ENCODE measurements at places on chromosomes 13 and 19. TPM values are rescaled to one million over a fixed set of nuclear protein-coding genes. Genes with fewer than 3 reads are reported as not detected.
A peak's percentile ranks its signal among the peaks of the same experiment; 100 is the strongest.

- H3K36me3 ChIP-seq, result peaks cover 7% of the 10 kb centered on the region
- H3K4me3 ChIP-seq, result peak overlapping the region; percentile 92
- H3K27me3 ChIP-seq, result no peaks in the 10 kb centered on the region
- H3K27ac ChIP-seq, result peak overlapping the region; percentile 95
- peaks cover 43% of the 10 kb centered on the region for H3K4me1 ChIP-seq
Measured at GRCh38 chr19:49812452-49812996, 568 bp downstream of the FUZ start.

GRCh38 chr19:45767881-45768654 is 984 bp downstream of the SIX5 start:
- H3K4me1 ChIP-seq, result peaks cover 9% of the 10 kb centered on the region
- H3K27ac ChIP-seq, result no peak overlapping the region
- H3K4me3 ChIP-seq, result peak overlapping the region; percentile 77
- DNase-seq, result no peak

The TEX101 gene
- total RNA-seq, result not detected

The BORCS8 gene
- total RNA-seq, result 38.6 TPM

The KLK7 gene
- not detected for total RNA-seq

The SELENOW gene
- 106 TPM for total RNA-seq

- H3K36me3 ChIP-seq, result no peaks in the 10 kb centered on the region
- DNase-seq, result no peak
- no peak overlapping the region for H3K27ac ChIP-seq
- no peaks in the 10 kb centered on the region for H3K4me1 ChIP-seq
- H3K4me3 ChIP-seq, result no peak overlapping the region
- no peaks in the 10 kb centered on the region for H3K27me3 ChIP-seq
Measured at GRCh38 chr13:102017248-102017647, 384.6 kb downstream of the FGF14 start.

GRCh38 chr19:35540356-35540927 is 5.0 kb upstream of the TMEM147 start:
- H3K4me3 ChIP-seq, result no peak overlapping the region
- peaks cover 2% of the 10 kb centered on the region for H3K27me3 ChIP-seq
- peaks cover 9% of the 10 kb centered on the region for H3K4me1 ChIP-seq
- H3K36me3 ChIP-seq, result peaks cover 5% of the 10 kb centered on the region
- DNase-seq, result no peak

The TSHZ3 gene
- total RNA-seq, result 2.0 TPM

GRCh38 chr13:100529666-100530377 is 58.8 kb downstream of the GGACT start:
- H3K27ac ChIP-seq, result no peak overlapping the region
- H3K4me1 ChIP-seq, result no peaks in the 10 kb centered on the region
- H3K27me3 ChIP-seq, result no peaks in the 10 kb centered on the region

GRCh38 chr13:48126944-48127830 is 32.3 kb upstream of the MED4 start:
- no peaks in the 10 kb centered on the region for H3K36me3 ChIP-seq
- H3K4me1 ChIP-seq, result peaks cover 11% of the 10 kb centered on the region
- peaks cover 7% of the 10 kb centered on the region for H3K27me3 ChIP-seq
- no peak overlapping the region for H3K4me3 ChIP-seq
- DNase-seq, result peak; percentile 8

The PGLYRP1 gene
- not detected for total RNA-seq

GRCh38 chr19:29145756-29146155 is 67.2 kb downstream of the UQCRFS1 start:
- H3K36me3 ChIP-seq, result no peaks in the 10 kb centered on the region
- no peak overlapping the region for H3K4me3 ChIP-seq
- no peak for DNase-seq

DNA sequence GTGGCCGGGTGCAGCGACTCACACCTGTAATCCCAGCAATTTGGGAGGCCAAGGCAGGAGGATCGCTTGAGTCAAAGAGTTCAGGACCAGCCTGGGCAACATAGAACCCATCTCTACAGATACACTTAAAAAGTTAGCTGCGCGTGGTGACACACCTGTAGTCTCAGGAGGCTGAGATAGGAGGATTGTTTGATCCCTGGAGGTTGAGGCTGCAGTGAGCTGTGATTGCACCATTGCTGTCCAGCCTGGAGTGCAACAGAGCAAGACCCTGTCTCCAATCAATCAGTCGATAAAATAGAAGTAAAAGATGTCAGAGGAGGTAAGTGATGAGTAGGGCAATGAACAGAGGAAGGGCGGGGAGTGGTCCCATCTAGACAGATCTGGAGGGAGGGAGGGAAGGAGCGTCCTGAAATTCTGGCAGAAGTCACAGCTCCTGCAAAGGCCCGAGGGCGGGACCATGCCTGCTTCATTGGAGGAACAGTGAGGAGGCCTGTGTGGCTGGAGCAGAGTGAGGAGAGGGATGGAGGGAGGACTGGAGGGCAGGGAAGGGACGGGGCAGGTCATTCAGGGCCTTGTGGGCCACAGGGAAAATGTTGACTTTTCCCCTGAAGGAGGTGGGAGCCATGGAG is 9.7 kb downstream of the SMIM24 start:
- DNase-seq, result no peak
- no peaks in the 10 kb centered on the region for H3K27me3 ChIP-seq
- H3K4me1 ChIP-seq, result no peaks in the 10 kb centered on the region
- H3K27ac ChIP-seq, result no peak overlapping the region
- no peak overlapping the region for H3K4me3 ChIP-seq

The TNNI3 gene
- not detected for total RNA-seq

The KLF1 gene
- total RNA-seq, result 0.80 TPM

DNA sequence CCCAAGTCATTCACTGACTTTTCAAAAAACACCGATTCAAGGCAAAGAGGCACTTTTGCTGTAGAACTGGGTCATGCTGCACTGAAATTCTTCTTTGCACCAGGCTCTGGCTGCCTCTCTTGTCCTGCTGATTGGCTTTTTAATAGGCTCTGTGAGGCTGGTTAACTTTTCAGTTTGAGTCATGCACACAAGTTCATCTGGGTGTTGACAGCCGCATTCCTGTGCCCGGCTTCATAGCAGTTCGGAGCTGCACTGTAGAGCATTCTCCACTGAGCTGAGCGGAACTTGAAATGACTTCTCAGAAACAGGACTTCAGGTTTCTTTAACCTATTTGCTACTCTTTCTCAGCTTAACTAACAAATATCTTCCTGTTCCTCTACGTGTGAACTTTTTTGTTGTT is 978.3 kb downstream of the UQCRFS1 start:
- no peak overlapping the region for H3K4me3 ChIP-seq
- no peaks in the 10 kb centered on the region for H3K36me3 ChIP-seq
- no peak for DNase-seq
- peaks cover 2% of the 10 kb centered on the region for H3K27me3 ChIP-seq
- no peaks in the 10 kb centered on the region for H3K4me1 ChIP-seq

DNA sequence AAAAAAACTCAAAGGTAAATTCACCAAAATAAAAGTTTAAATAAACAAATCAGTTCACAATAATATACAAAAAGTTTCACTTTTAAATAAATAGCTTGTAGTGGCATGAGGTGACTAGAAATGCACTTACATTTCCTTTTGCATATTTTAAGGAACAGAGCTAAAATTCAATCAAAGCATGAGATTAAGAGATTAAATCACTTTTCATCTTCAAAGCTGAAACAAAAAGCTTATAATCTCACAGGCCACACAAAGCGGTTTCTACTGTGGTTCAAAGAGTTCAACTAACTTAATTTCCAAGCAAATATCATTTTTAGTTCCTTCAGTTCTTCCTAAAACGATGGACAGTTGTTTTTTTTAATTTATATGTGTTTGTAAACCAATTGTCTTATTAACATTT is 38.9 kb downstream of the TSC22D1 start:
- no peaks in the 10 kb centered on the region for H3K4me1 ChIP-seq
- peaks cover 2% of the 10 kb centered on the region for H3K36me3 ChIP-seq

DNA sequence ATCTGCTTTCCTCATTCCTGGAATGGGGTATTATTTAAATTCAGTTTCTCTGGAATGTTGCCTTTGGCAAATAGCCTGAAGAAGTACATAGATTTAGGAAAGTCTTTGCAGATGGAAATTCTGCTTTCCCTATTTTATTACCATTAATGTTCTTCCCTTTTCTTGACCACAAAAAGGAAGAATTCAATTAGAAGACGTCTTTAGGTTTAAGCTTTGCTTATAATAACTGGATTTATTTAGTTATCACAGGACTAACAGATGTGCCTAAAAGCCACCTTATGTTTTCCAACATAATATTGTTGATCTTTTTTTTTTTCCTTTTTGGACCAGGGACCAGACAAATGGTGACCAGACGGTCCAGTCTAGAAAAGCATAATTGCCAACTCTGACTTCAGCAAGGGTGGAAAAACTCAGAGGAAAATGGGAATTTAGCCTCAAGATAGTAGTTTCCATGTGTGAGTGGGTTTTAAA is 210.1 kb upstream of the SPRY2 start:
- no peaks in the 10 kb centered on the region for H3K27me3 ChIP-seq
- no peak for DNase-seq
- no peak overlapping the region for H3K27ac ChIP-seq
- no peaks in the 10 kb centered on the region for H3K4me1 ChIP-seq
- H3K4me3 ChIP-seq, result no peak overlapping the region

- no peak overlapping the region for H3K4me3 ChIP-seq
- H3K36me3 ChIP-seq, result peaks cover 33% of the 10 kb centered on the region
- no peak for DNase-seq
- H3K27me3 ChIP-seq, result peaks cover under 1% of the 10 kb centered on the region
Measured at GRCh38 chr19:51346742-51347141, 4.8 kb upstream of the VSIG10L start.

- peaks cover 2% of the 10 kb centered on the region for H3K36me3 ChIP-seq
- DNase-seq, result no peak
- peaks cover 80% of the 10 kb centered on the region for H3K4me1 ChIP-seq
Measured at GRCh38 chr13:46595885-46596275, 42.9 kb downstream of the LRCH1 start.

The NCR1 gene
- total RNA-seq, result not detected

DNA sequence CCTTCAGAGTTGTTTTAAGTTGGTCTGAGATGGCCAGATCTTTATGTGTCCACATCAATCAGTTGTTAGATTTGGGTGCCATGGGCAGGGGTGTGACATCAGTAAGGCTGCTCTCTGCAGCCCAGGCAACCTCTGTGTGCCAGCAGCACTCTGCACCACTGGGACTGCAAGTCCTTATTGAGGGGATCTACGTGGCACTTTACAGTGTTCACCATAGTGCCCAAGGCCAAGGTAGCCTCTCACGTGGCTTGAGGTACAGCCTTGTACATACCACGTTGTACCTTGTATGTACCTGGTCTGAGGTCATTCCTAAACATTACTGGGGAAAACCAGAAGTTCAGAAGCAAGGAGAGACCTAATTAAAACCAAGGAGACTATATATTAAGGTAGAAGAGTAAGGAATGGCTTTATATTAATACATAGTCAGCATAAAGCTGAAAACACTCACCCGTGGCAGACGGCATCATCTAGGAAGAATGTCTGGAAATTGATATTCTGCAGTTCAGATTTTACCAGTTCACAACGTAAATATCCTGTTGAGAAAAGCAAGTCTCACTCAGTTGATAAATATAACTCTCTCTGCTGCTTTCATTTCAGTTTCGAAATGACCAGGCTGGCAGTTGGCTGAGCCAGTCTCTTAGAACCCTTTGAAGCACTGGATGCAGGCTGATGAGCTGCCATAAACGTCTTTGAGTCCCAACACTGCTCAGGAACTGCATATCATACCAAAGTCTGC is 128.8 kb downstream of the ZDHHC20 start:
- H3K4me1 ChIP-seq, result peaks cover 45% of the 10 kb centered on the region
- H3K4me3 ChIP-seq, result peak overlapping the region; percentile 35
- no peaks in the 10 kb centered on the region for H3K27me3 ChIP-seq

- no peak for DNase-seq
- peaks cover 16% of the 10 kb centered on the region for H3K4me1 ChIP-seq
- no peak overlapping the region for H3K4me3 ChIP-seq
- peaks cover 29% of the 10 kb centered on the region for H3K27me3 ChIP-seq
Measured at GRCh38 chr19:50833802-50834167, 411 bp upstream of the KLK15 start.

The IGFL1 gene
- total RNA-seq, result not detected

DNA sequence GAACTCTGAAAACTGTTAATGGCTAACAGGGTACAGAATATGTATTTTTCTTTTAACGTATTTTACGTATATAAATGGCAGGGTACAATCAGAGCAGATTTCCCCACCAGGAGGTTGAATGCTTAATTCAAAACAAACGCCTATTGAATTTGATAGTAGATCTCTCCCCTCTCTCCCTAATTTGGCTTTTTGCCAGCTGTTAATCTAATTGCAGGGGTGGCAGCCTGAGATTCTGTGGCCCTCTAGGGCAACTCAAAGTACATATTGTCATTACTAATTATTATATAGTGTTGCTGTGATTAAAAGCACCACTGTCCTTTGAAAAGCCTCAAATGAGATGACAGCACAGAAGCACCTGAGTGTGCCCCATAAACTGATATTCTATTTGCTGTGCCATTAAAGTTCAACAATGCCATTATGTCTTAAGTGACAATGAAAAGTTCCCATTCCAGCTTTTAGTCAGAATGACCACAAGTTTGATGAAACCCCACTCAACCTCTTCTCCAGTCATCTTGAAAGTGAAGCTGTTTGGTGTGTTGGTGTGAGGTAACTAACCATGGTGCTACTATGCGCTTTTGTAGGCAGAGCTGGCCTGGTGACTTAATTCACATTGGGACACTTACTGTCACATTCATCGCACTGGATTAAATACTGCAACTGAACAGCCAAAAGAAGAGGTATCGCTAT is 351.4 kb downstream of the KCNRG start:
- H3K27me3 ChIP-seq, result peaks cover 41% of the 10 kb centered on the region
- DNase-seq, result peak; percentile 55
- H3K27ac ChIP-seq, result peak overlapping the region; percentile 75

- no peaks in the 10 kb centered on the region for H3K4me1 ChIP-seq
- no peaks in the 10 kb centered on the region for H3K36me3 ChIP-seq
Measured at GRCh38 chr13:78239714-78240113, 321.1 kb upstream of the EDNRB start.

- H3K27ac ChIP-seq, result no peak overlapping the region
- no peaks in the 10 kb centered on the region for H3K36me3 ChIP-seq
- peaks cover 6% of the 10 kb centered on the region for H3K27me3 ChIP-seq
- no peaks in the 10 kb centered on the region for H3K4me1 ChIP-seq
- DNase-seq, result no peak
- H3K4me3 ChIP-seq, result no peak overlapping the region
Measured at GRCh38 chr13:21739771-21740170, 68.9 kb downstream of the FGF9 start.

DNA sequence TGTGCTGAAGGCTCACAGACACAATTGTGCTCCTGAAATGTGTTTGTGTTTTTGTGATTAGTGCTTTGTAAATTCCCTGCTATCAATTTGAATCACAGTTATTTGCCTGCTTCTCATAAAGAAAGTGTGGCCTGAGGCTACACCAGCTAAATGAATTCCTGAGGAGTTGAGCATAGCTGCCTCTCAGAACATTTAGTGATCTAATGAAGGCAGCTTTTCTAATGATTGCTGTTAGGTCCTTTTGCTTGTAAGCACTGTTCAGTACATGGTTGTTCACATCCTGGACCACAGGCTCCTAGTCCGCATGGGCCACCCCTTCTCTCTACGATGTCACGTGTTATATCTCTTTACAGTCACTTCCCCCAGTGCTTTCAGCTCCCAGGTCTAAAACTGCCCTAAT is 238.2 kb downstream of the B3GLCT start:
- no peak overlapping the region for H3K4me3 ChIP-seq
- H3K36me3 ChIP-seq, result no peaks in the 10 kb centered on the region
- H3K4me1 ChIP-seq, result no peaks in the 10 kb centered on the region
